ENCODE measurements at places on chromosomes 6 and 20.
A peak's percentile ranks its signal among the peaks of the same experiment; 100 is the strongest.

- no peaks in the 10 kb centered on the region for H3K27me3 ChIP-seq
- H3K36me3 ChIP-seq: no peaks in the 10 kb centered on the region
- no peaks in the 10 kb centered on the region for H3K4me1 ChIP-seq
- DNase-seq: no peak
Observed at GRCh38 chr6:165701564-165702354, 38.7 kb upstream of the PDE10A start.

DNA sequence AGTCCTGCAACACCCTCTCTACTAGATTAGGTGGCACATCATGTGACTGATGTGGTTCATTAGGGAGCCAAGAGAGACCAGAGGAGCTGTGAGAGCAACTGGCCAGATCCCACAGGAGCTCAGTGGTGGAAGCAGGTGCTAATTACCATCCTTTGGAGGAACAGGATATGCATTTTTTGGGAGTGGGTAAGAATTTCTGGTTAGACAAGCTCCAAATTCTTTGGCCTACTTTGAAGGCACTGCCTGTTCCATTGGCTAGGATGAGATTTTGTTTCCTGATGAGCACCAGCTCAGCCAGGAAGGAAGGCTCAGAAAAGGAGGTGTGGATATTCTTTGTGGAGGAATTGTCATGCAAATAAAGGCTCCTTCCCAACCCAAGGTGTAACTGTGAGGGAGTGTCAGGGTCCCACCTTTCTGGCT lies 130.3 kb upstream of the BMP2 start:
- no peaks in the 10 kb centered on the region for H3K27me3 ChIP-seq
- no peak for DNase-seq
- H3K27ac ChIP-seq: no peak overlapping the region
- no peak overlapping the region for H3K4me3 ChIP-seq
- no peaks in the 10 kb centered on the region for H3K36me3 ChIP-seq

- H3K27ac ChIP-seq: no peak overlapping the region
- peaks cover 4% of the 10 kb centered on the region for H3K27me3 ChIP-seq
- no peaks in the 10 kb centered on the region for H3K36me3 ChIP-seq
- no peak for DNase-seq
Observed at GRCh38 chr20:20237093-20237959, 130.6 kb upstream of the INSM1 start.

DNA sequence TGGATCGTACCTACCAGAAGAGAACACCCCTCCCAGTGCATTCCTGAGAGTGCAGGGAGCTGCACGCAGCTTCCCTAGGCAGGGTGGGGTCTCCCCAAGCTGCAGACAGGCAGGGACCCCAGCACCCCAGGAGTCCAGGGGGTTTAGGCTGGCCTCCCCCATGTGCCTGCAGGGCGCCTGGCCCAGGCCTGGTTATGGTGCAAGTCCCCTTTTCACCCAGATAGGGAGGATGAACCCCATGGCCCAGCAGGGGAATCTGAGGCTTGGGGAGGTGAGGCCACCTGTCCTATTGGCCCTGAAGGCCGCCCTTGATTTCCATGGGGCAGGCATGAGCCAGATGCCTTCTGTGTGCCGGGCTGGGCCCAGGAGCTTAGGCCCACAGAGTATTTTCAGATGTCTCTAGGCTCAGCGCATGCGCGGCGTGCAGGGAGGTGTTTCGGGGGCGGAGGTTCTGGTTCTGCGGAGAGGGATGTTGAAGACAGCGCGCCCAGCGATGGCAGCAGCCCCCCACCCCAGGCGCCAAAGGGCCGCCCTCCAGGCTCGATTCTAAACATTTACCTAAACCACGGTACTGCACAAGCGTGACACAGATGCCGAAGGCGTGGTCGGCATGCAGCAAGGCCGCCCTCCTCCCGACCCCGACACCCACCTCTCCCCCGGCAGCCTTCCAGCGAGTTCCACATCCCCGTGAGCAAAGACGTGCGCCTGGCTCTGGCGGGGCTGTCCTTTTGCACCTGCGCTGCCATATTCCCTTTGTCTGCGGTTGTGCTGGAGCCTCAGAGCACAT lies 29.4 kb downstream of the COL20A1 start:
- no peaks in the 10 kb centered on the region for H3K36me3 ChIP-seq
- H3K27ac ChIP-seq: no peak overlapping the region
- DNase-seq: no peak
- H3K4me3 ChIP-seq: no peak overlapping the region
- peaks cover 11% of the 10 kb centered on the region for H3K4me1 ChIP-seq

DNA sequence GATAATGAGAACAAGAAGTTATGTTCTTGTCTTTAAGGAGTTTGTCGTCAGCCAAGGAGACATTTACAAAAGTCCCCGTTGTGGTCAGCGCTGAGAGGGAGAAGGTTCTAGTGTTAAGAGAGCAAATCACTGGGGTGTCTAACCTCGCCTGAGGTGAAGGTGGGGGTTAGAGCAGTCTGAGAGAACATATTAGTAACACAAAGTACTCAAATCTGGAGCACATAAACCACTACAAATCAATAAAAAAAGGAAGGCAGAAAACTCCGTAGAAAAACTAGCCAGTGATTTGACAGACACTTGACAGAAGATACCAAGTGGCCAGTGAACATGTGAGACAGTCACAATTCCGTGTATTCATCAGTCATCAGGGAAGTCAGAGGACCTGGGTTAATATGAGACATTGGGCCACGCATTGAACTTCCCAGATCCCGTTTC lies 45.4 kb downstream of the CDS2 start:
- peaks cover 61% of the 10 kb centered on the region for H3K4me1 ChIP-seq
- H3K36me3 ChIP-seq: peaks cover 41% of the 10 kb centered on the region
- H3K27ac ChIP-seq: peak overlapping the region; percentile 32
- DNase-seq: no peak
- H3K27me3 ChIP-seq: no peaks in the 10 kb centered on the region
- peak overlapping the region; percentile 8 for H3K4me3 ChIP-seq

- H3K4me1 ChIP-seq: no peaks in the 10 kb centered on the region
- no peaks in the 10 kb centered on the region for H3K36me3 ChIP-seq
- no peak overlapping the region for H3K4me3 ChIP-seq
- no peaks in the 10 kb centered on the region for H3K27me3 ChIP-seq
- H3K27ac ChIP-seq: no peak overlapping the region
Observed at GRCh38 chr6:162493917-162494316, 233.6 kb downstream of the PRKN start.

DNA sequence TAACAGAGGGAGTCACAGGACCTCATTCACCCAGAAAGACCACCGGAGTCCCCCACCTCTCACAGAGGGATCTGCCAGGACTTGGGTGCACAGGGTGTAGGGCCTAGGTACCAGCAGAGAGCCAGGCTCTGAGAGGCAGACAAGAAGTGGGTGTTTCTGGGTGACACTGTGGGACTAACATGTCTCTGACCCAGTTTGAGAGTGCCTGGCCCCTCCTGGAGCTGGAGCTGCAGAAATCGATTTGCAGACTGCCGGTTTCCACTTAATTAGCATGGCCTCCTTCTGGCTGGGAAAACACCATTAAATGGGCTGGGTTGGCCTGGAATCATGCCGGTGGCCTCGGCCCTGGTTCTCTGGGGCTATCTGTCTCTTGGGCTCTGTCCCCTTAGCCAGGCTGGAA lies 59.2 kb downstream of the PPP1R16B start:
- no peaks in the 10 kb centered on the region for H3K27me3 ChIP-seq
- peak overlapping the region; percentile 44 for H3K4me3 ChIP-seq
- peaks cover 90% of the 10 kb centered on the region for H3K4me1 ChIP-seq
- peaks cover 29% of the 10 kb centered on the region for H3K36me3 ChIP-seq

- H3K4me1 ChIP-seq: peaks cover 12% of the 10 kb centered on the region
- H3K4me3 ChIP-seq: no peak overlapping the region
- no peaks in the 10 kb centered on the region for H3K27me3 ChIP-seq
- peaks cover 90% of the 10 kb centered on the region for H3K36me3 ChIP-seq
- no peak overlapping the region for H3K27ac ChIP-seq
- no peak for DNase-seq
Observed at GRCh38 chr6:6629402-6629801, 40.9 kb downstream of the LY86 start.

DNA sequence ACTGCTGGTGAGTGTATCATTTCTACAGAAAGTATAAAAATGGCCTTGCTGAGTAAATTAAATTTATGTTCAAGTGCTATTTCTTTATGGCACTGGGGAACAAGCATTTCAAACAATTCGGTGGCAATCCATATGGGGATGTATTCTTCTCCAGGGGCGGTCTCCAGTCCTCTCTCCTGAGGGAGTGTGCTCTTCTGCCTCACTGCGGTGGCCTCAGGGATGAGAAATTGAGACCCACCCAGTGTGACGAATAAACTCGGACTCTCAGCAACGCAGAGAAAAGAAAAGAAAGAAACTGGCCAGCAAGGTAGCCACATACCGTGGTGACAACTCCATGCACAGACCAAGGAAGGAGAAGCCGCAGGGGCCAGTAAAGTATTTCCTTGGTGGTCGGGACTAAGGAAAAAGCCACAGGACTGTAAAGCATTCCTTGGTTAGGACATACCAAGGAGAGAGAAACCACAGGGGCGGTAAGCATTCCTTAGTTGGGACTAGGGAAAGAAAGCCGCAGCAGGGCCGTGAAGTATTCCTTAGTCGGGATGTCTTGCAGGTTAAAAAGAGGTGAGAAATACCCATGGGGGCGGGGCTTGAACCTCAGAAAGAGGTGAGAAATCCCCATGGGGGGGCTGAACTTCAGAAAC lies 13.6 kb upstream of the GOPC start:
- no peaks in the 10 kb centered on the region for H3K36me3 ChIP-seq
- no peak for DNase-seq
- H3K4me3 ChIP-seq: no peak overlapping the region
- peak overlapping the region; percentile 66 for H3K27ac ChIP-seq

DNA sequence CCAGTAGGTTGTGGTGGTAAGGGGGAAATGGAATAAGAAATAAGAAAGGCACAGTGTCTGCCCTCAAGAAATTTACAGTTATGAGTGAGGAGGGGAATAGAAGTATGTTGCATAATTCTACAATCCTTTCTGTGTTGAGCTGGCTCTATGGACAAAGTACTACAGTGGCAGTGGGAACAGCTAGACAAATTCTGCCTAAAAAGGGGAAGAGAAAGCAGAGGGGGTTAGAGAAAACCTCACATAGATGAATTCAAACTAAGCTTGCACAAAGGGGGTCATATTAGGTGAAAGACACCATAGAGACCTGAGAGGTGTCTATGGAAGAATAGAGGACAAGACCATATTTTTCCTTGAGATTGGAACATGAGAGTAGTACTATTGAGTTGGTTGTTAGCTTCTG lies 146.9 kb upstream of the VGLL2 start:
- H3K27ac ChIP-seq: no peak overlapping the region
- H3K27me3 ChIP-seq: no peaks in the 10 kb centered on the region
- H3K4me1 ChIP-seq: no peaks in the 10 kb centered on the region
- no peak overlapping the region for H3K4me3 ChIP-seq

- H3K4me1 ChIP-seq: peaks cover 52% of the 10 kb centered on the region
- peak overlapping the region; percentile 94 for H3K27ac ChIP-seq
- no peaks in the 10 kb centered on the region for H3K27me3 ChIP-seq
- no peak for DNase-seq
- peaks cover 54% of the 10 kb centered on the region for H3K36me3 ChIP-seq
- H3K4me3 ChIP-seq: peak overlapping the region; percentile 95
Observed at GRCh38 chr6:14118091-14118439, 493 bp downstream of the CD83 start.

DNA sequence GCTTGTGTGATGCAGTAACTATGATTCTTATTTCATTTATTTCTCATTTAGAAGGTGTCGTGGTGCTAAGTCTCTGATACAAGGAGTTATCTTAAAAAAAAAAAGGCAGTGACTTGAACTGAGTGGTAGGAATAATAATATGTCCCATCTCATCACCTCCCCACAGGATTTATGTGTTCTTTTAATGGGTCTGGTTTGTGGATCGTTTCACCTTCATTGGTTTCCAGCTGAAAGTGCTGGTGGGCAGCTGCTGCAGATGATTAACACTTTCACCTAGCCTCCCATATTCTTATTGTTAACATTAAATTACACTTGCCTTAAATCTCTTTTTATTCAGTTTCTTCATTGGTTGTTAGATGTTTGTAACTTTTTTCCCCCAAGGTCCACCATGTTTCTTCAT lies 68.8 kb downstream of the ANKRD6 start:
- no peak for DNase-seq
- H3K27me3 ChIP-seq: peaks cover 4% of the 10 kb centered on the region
- H3K36me3 ChIP-seq: no peaks in the 10 kb centered on the region
- no peaks in the 10 kb centered on the region for H3K4me1 ChIP-seq

DNA sequence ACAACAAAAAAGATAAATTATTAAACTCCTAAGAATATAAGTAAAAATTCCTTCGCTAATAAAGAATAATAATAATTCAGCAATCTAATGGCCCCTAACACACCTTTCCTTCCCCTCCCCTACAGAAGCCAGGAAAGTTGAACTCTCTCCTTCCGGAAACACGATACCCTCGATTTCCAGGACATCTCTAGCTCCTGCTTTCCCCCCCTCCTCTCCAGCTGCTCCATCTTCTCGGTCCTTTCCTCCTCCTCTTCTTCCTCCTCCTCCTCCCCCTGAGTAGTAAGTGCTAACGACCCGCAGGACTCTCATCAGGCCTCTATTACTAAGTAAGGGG lies 603 bp downstream of the TASP1 start:
- H3K36me3 ChIP-seq: peaks cover 5% of the 10 kb centered on the region
- H3K4me3 ChIP-seq: peak overlapping the region; percentile 90
- peaks cover 14% of the 10 kb centered on the region for H3K27me3 ChIP-seq
- no peak for DNase-seq
- H3K27ac ChIP-seq: peak overlapping the region; percentile 87

GRCh38 chr6:126153661-126154060 lies 167.3 kb downstream of the TRMT11 start:
- H3K4me1 ChIP-seq: peaks cover 4% of the 10 kb centered on the region
- no peak overlapping the region for H3K4me3 ChIP-seq
- H3K27me3 ChIP-seq: no peaks in the 10 kb centered on the region
- no peak for DNase-seq
- no peak overlapping the region for H3K27ac ChIP-seq

GRCh38 chr6:135449246-135449645 lies 48.3 kb downstream of the AHI1 start:
- H3K27me3 ChIP-seq: no peaks in the 10 kb centered on the region
- DNase-seq: no peak
- H3K4me3 ChIP-seq: no peak overlapping the region
- no peak overlapping the region for H3K27ac ChIP-seq
- peaks cover 8% of the 10 kb centered on the region for H3K4me1 ChIP-seq
- peaks cover 1% of the 10 kb centered on the region for H3K36me3 ChIP-seq

- DNase-seq: peak; percentile 35
- peaks cover 18% of the 10 kb centered on the region for H3K4me1 ChIP-seq
- H3K27ac ChIP-seq: no peak overlapping the region
- H3K27me3 ChIP-seq: peaks cover 12% of the 10 kb centered on the region
- H3K4me3 ChIP-seq: peak overlapping the region; percentile 77
Observed at GRCh38 chr20:11890331-11891076, 27.2 kb upstream of the BTBD3 start.

- H3K27ac ChIP-seq: no peak overlapping the region
- peaks cover 18% of the 10 kb centered on the region for H3K4me1 ChIP-seq
- no peak for DNase-seq
Observed at GRCh38 chr6:21037453-21037852, 503.2 kb downstream of the CDKAL1 start.

DNA sequence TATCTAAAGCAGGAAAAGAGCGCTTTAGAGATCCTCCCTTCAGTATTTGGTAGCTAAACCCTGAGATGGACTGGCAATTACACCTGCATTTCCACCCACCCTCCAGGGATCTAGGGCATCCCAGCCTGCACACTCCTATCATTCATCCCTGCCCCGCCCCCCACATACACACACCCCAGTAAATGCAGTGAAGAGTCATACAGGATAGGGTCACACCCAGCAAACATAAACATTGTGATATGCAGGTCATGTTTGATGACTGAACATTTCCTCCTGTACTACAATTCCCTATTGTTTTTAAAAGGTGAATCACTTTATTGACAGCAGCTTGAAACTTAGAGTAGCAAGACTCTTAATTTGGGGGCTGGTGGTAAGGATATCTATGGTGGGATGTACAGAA lies 112.9 kb downstream of the FOXO3 start:
- no peaks in the 10 kb centered on the region for H3K27me3 ChIP-seq
- no peak overlapping the region for H3K4me3 ChIP-seq
- H3K27ac ChIP-seq: no peak overlapping the region
- peaks cover 10% of the 10 kb centered on the region for H3K4me1 ChIP-seq
- no peak for DNase-seq

All from activated B cell treated with CpG ODN at 0.5 μM for 24 hours (primary cell).